IMR-90 (cell line): ENCODE measurements at places on chromosomes 1 and 21.

- no peak for DNase-seq
These were observed 28.9 kb upstream of the EDN2 start for GRCh38 chr1:41513383-41513735.

- no peak for DNase-seq
These were observed 112.9 kb downstream of the TLR5 start for GRCh38 chr1:223029985-223030769.

- peak; percentile 30 for DNase-seq
These were observed 87.5 kb downstream of the COP1 start for GRCh38 chr1:176119549-176119948.

- DNase-seq = no peak
These were observed 15.0 kb downstream of the GNB1 start for GRCh38 chr1:1875932-1876331.

DNA sequence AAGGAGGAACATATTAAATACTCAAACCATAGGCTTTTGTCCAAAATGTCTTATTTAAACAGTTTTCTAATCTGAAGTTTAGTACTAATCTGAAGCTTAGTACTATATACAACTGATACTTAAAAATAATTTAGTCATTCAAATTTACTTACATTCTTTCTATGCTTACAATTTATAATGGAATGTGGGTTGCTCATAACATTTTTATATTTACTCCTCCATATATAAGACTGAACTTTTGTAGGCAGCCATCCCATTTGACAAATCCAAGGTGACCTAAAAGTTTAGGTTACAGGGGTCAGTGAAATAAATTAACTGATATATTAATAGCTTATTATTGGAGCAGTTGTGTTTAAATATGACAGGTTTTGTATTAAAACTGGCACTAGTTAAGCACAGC is 570.6 kb downstream of the DPYD start:
- peak; percentile 61 for DNase-seq

- peak; percentile 25 for DNase-seq
These were observed 12.2 kb upstream of the RGS16 start for GRCh38 chr1:182616130-182617013.

DNA sequence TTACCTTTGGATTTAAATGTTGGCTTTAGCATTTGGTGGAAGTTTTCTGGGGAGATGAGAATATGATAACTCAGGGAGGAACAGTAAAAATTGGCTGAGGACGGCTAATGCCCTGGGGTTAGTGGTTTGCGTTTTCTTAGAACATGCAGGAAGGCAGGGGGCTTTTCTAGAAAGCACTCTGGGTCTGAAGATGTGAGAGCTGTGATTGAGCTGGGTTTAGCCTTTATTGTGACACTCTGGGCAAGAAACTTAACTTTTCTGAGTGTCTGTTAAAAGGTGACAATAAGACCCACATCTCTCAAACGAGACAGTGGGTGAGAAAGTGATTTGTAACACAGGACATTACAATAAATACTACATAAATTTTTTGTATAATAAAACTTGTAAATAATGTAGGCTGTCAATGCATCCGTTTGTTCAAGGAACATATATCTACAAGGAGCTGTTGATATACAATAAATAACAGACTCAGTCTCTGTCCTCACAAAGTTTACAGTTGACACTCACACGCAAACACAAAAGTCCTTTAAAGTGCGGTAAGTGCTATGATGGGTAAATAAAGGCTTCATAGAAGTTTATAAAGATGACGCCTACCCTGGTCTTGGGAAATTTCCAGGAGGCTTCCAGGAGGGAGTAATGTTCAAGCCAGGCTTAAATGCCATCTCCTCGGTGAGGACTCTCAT is 49.5 kb upstream of the MRPS6 start:
- DNase-seq = no peak

DNA sequence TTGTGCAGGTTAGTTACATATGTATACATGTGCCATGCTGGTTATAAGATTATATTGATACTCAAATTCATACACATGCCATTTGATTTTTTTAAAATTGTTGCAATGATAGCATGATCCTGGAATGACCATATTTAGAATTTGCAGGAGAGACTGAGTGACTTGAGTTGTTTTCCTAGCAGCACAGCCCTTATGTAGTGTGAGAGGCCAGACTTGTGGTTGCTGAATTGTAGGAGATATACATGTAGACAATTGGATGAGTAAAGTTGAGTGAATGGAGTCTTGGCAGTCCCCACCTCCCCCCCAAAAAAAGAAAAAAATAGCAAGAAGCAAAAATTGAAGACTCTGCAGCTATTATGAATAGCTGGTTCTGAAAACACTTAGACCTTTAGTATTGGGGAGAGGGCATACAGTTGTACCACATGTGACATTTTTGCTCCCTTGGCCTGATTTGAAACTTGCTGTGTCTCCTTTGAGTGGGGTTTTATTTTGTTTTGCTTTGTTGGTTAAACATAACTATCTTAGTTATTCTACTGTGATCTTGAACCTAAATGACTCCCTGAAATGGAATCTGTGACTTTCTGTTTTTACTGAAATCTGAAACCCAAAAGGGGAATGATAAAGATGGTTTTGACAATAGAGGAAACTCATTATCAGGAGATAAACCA is 280.3 kb downstream of the HMCN1 start:
- DNase-seq = peak; percentile 59

GRCh38 chr1:147292631-147293251 is 50.3 kb downstream of the CHD1L start:
- DNase-seq = peak; percentile 99

DNA sequence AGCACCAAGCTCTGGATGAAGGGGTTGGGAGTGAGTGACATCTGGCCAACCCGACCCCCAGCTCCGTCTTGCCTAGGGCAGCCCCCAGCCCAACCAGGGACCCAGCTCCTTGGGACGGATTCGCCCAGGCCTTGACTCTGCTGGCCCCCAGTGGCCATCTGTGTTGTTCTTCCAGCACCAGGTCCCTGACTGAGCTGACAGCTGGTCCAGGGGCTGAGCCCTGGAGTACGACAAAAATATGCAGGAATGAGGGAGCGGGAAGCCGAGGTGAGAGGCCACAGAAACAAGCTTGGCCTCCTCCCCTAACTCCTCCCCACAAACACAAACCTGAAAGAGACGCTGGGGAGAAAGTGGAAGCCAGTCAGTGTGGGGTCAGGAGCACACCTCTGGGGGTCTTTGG is 55.0 kb upstream of the PAX7 start:
- peak; percentile 8 for DNase-seq

- DNase-seq = peak; percentile 85
These were observed 62.3 kb downstream of the OPTC start for GRCh38 chr1:203556047-203556851.

GRCh38 chr1:47147047-47147785 is 10.0 kb downstream of the CYP4A22 start:
- no peak for DNase-seq

- no peak for DNase-seq
These were observed 78.0 kb downstream of the RGS13 start for GRCh38 chr1:192713921-192714320.

GRCh38 chr1:112250892-112251291 is 145.1 kb upstream of the CTTNBP2NL start:
- DNase-seq = no peak

DNA sequence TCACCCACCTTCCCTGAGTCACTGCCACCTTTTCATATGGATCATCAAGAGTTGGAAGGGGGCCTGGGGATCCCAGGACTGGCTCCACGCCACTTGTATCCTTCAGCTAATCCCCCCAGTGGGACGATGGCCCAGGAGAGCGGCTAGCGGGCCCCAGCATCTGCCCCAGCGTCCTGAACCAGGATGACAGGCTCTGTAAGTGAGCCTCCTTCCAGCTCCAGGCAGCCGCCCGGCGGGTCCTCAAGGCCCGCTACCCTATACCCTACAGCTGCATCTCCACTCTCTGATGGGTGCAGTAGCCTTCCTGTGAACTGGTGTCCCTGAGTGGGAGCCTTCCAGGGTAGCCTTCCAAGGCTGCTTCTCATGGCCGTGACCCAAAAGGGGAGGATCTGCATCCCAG is 183.1 kb downstream of the ATG4C start:
- DNase-seq = no peak

- DNase-seq = no peak
These were observed 998.0 kb upstream of the B3GALT2 start for GRCh38 chr1:194184425-194184824.

GRCh38 chr1:88661188-88661587 is 22.9 kb upstream of the PKN2 start:
- DNase-seq = no peak

DNA sequence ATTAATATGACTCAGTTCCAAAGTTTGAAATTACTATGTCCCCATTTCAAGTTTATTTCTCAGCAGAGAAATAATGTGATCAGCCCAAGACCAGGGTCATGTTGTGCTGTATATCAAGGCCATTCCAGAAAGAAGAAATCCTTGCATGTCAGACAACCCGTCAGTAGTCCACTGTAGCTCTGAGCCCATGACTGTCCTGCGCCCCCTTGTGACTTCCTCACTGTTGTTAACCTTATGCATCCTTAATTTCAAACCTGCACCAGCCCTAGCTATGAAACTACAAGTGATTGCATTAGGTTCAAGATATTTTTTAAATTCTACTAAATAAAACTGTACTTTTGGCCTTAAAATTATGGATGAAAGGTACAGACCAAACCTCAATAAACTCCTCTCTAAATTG is 133.0 kb downstream of the LRRC7 start:
- DNase-seq = peak; percentile 1

GRCh38 chr1:12157366-12158231 is 9.2 kb upstream of the TNFRSF1B start:
- DNase-seq = no peak

GRCh38 chr21:41581592-41582228 is 73.8 kb upstream of the TMPRSS2 start:
- DNase-seq = no peak

DNA sequence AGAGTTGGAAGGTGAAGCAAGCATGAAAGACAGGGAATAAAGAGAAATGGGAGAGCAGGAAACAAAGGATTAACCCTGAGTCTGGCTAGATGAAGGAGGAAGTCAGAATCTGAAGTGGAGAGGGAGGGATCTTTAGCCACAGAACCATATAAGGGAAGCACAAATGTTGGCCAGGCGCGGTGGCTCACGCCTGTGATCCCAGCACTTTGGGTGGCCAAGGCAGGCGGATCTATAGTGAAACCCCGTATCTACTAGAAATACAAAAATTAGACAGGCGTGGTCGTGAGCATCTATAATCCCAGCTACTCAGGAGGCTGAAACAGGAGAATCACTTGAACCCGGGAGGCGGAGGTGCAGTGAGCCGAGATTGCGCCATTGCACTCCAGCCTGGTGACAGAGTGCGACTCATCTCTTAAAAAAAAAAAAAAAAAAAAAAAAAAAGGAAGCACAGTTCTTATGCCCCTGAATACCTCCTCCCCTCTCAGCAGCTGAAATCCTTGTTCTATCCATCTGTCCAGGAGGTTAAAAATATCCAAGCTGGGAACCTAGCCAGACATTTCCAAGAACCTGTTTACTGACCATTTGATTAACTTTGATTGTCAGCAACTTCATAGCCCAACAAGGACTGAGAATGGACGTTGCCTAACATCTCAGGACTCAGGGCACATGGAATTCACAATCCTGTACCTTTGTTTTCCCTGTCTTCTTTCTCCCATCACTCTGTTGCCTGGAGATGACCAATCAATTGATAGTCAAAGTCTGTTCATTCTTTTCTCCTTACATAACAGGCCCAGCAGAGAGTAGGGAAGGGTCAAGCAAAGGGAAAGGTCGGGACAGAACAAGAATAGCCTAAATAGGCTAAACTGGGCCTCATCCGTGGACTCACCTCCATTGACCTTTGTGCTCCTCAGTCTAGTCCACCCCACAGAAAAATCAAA is 10.6 kb downstream of the TXNIP start:
- peak; percentile 73 for DNase-seq

GRCh38 chr1:209522826-209523225 is 60.7 kb upstream of the CAMK1G start:
- no peak for DNase-seq

GRCh38 chr21:44064852-44065403 is 42.3 kb upstream of the PWP2 start:
- no peak for DNase-seq

GRCh38 chr1:228205526-228206436 is 2.1 kb upstream of the OBSCN start:
- DNase-seq = no peak

DNA sequence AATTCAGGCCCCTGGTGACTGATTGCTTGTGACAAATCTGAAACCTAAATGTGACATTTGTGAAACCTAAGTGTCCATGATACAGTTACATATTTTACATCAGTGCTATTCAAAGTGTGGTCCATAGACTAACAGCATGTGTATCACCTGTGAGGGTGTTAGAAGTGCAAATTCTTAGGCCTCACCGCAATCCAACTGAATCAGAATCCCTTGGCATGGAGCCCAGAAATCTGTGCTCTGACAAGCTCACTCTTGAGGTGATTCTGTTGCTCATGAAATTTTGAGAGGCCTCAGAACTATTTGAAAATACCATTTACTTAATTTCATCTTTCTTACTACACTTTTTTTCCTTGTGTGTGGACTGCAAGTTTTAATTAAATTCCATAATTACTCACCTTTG is 587.9 kb downstream of the ADGRL2 start:
- DNase-seq = peak; percentile 3

GRCh38 chr1:8152731-8153702 is 126.9 kb upstream of the ERRFI1 start:
- DNase-seq = no peak

GRCh38 chr1:90687747-90688146 is 29.4 kb downstream of the BARHL2 start:
- DNase-seq = no peak

DNA sequence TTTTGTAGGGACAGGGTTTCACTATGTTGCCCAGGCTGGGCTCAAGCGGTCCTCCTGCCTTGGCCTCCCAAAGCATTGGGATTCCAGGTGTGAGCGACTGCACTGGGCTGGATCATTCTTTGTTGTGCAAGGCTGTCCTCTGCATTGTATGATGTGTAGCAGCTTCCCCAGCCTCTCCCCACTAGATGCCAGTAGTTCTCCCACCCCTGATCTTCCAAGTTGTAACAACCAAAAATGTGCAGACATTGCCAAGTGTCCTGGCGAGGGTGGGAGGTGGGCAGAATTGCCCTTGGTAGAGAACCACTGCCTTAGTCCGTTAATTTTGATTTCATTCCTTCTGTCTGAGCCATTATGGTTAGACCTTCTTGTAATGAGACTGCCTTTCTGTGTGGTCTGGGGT is 7.2 kb downstream of the GALNT2 start:
- DNase-seq = no peak

DNA sequence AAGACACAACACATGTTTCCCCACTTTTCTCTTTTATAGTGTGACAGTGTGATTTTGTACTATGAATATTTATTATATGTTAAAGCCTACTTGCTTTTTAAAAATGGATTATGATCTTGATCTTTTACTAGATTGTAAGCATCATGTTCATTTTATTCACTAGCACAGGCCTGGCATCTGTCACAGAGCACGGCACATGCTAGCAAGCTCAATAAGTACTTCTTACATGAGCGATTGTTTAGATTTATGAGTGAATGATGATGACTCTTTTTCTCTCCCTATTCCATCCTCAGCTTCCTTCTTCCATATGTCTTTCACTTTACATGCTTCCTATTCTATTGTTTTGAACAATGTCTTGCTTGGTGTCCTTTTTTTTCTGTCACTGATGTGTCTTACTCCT is 1454.1 kb downstream of the MRPL39 start:
- DNase-seq = no peak

GRCh38 chr1:115882913-115883902 is 42.3 kb upstream of the NHLH2 start:
- no peak for DNase-seq
